ENCODE measurements at places on chromosomes 16 and 17.

DNA sequence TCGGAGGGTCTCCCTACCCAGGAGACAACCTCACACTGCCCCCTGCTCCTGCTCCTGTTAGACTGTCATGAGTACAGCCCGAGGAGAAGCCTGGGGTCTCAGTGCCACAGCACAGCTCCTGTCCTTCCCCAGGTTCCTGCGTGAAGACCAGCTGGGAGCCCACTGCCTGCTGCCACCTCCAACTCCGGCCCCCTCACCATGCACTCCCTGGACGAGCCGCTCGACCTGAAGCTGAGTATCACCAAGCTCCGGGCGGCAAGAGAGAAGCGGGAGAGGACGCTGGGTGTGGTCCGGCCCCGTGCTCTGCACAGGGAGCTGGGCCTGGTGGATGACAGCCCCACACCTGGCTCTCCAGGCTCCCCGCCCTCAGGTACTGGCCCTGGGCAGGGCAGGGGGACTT is 16.2 kb downstream of the GLIS2 start:
- no peak for DNase-seq

DNA sequence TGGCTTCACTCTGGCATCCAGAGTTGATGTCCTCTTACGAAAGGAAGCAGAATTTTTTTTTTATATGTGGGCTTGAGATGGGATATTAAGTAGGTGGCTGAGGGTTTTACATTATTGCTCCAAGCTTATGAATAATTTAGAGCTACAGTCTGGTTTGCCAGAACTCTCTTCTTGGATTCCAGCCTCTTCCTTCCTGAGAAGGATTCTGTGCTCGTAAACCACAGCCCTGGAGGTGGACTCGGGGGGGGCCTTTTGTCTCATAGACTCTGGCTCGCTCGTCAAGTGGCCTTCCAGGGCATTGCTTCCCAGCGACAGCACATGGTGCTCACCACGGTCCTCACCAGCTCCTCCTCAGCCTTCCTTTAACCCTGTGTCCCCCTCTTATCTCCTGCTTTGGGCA is 43.2 kb downstream of the TMEM11 start:
- no peak for DNase-seq

GRCh38 chr17:49360796-49361128 is 1.3 kb downstream of the ZNF652 start:
- DNase-seq, result peak; percentile 65

DNA sequence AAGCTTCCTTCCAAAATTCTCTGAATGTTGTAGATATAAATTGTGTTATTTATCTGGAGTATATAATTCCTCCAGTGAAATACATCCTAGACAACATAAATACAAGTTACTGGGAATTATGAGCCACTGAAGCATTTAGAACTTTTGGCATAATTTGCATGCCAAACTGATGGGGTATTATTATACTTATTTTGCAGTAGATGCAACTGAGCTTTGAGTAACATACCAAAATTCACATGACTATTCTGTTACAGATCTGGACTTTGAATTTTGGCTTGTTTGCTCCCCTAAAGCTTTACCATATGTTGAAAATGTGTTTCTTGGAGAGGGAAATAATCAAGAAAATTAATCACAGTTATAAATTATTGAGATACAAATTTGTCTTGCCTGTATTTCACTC is 372.5 kb downstream of the CDH11 start:
- DNase-seq, result no peak

GRCh38 chr16:12296991-12297390 is 320.5 kb downstream of the SNX29 start:
- DNase-seq, result no peak

DNA sequence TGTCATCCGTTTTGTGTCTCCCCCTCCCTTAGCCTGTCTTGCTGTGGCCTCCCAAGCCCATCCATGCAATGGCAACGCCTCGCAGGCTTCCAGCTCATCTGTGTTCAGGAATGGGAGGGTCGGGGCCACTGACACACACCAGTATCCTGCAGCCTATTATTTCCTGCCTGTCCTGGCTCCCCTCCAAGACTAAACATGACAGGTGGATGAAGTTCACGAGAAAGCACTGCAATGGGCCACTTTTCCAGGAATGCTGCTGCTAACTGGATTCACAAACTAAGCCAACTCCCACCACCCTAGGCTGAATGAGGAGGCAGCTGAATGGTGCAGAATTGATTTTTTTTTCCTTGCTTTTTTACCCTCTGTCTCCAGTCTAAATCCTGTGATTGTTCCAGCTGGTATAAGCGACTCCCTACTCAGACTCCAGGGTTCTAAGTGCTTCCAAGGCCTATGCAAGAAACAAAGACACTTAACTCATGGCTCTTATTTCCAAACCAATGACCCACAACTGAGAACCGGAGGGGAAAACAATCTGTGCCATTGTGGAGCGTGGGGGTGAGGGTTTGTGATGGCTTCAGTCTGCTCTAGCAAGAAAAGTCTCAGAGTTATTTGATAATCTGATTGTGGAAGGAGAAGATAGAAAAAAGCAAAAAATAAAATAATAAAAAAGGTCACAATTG is 23.3 kb downstream of the TMEM100 start:
- no peak for DNase-seq

DNA sequence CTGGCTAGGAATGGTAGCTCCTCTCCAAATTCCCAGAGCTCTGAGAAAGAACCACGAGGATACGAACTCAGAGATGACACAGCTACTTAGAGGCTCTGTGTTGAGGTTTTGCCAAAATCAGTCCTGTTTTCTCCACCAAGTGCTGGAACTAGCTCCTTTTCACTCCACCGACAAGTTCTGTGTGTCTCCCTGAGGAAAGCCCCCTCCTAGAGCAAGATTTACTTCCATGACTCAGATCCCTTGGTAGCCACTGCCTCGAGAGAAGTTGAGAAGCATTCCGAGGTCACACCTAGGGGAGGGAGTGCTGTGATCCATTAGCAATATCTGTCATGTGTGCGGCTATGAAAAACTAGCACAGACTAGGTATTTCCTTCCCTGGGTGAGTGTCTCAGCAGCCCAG is 30.6 kb downstream of the IL21R start:
- DNase-seq, result no peak

- DNase-seq, result no peak
These were observed 13.8 kb downstream of the MVP start for GRCh38 chr16:29834079-29834478.

GRCh38 chr17:45951941-45952340 is 47.1 kb upstream of the STH start:
- no peak for DNase-seq
